Fibroblast of skin of scalp (primary cell): ENCODE measurements at places on chromosomes 5 and 9.

DNA sequence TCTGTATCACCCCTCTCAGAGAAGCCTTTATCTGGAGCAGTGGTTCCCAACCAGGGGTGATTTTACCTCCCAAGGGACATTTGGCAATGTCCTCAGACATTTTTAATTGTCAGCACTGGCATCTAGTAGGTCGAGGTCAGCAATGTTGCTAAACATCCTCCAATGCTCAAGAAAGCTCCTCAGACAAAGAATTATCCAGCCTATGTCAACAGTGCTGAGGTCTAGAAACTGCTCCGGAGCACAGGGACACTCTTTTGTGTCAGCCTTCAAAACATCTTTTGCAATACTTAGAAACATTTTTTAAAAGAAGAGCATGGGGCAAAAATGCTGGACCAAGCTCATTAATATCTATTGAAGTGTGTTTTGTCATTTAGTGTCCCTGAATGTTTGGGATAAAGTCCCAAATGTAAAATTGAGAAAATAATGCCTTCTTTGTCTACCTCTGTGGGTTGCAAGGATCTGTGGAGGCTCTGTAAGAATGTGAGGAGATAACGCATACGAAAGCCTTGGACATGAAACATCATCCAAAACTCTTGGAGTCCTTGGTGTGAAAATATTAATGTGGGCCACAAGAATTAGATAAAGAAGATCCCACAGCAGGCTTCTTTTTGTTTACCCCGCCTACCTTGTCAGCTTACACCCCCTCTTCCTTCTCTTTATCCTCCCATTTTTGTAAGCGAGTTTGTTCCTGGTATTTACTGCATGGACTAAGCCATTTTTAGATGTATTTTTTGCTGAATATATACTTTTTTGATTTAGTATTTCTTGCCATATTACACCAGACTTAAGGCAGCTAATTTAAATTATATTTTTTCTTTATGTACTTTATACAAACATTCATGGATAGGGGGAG, 193.5 kb downstream of the CD180 start:
- no peak for DNase-seq

- DNase-seq, result no peak
Measured at GRCh38 chr5:180645274-180646204, 3.9 kb downstream of the FLT4 start.

DNA sequence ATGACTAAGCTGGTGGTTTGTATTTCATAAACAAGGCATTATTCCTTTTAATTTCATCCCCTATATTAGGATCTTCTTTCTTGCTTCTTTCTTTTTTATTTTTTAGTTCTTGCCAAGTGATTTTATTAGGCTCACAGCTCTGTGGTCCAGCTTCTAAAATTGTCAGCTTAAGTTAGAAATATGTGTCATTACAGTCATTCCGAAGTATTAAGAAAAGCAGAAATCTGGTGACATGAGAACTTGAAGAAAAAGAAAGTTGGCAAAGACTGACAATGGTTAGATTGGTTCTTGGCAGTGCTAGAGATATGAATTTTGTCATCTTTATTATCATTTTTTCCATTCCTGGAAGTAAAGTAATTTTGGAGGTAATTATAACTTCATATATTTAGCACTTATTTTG, 166.5 kb upstream of the PRR16 start:
- DNase-seq, result peak; percentile 81

- DNase-seq, result no peak
Measured at GRCh38 chr9:74404620-74405019, 92.5 kb upstream of the RORB start.

- DNase-seq, result no peak
Measured at GRCh38 chr5:147911427-147911826, 5.1 kb upstream of the C5orf46 start.

DNA sequence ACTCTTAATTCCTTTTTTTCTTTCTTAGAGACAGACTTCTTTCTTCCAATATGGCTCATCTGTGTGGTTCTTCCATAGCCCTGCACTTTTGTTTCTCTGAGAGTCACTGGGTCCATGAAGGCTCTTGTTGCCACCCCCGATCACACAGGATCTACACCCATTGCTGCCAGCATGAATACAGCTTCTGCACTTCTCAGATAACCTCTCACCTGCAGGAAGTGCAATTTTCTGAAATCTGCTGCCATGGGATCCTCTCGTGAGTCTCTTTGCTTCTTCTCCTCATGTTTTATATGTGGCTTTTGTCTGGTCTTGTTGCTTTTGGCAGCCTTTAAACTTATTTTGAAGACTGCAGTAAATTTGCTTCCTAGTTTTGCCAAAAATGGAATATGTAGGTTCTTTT, 171.2 kb downstream of the TMEM167A start:
- DNase-seq, result no peak

- no peak for DNase-seq
Measured at GRCh38 chr9:114070188-114071103, 7.7 kb downstream of the AMBP start.

GRCh38 chr5:21049901-21050300, 1061.9 kb upstream of the CDH18 start:
- DNase-seq, result no peak

DNA sequence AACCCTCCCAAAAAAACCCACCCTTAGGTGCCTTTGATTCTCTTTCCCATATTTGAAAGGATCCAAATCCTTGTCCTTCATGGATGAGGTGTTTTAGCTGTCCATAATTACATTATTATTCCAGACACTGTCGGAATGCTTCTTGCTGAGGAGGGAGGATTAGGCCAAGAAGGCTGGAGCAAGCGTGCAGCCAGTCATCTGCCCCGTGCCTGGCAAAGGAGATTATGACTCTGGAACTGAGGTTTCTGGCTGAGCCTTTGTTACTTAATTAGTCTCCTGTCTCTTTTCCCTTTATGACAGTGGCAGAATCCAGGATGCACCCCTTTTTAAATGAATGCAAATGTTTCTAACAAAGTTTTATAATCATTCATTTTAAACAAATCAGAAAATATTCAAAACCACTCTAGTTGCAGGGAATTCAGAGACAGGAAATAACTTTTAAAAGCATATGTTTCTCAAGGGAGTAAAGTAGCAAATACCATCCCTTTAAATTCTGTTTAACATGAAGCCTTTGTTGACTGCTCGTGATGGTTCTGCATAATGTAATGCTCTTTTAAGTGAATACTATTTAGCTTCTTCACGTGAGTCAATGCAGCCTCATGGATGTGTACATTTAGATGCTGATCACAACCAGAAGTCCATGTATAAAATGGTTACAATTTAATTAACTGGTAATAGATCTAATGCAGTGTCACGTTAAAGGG, 69.8 kb downstream of the GALNT10 start:
- peak; percentile 63 for DNase-seq

DNA sequence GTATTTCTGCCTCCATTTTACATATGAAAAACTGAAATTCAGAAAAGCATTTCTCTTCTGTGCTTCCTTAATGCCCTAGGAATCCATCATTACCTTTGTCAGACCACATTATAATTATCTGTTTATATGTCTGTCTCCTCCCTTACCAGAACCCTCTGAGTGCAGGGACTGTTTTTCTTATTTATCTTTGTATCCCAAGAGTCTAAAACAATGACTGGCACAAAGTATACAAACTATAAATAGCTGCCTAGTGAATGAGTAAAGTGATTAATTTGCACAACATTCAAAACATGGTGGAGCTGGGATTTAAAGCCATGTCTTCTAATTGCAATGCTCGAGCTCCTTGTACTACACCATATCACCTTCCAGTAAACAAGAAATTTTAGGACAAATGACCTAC, 49.3 kb upstream of the HK3 start:
- DNase-seq, result no peak
